ENCODE measurements at places on chromosomes 7 and 10.

GRCh38 chr10:119025336-119025735, 4.2 kb upstream of the NANOS1 start:
- no peak for DNase-seq

GRCh38 chr7:64874562-64875250, 28.4 kb upstream of the ZNF273 start:
- no peak for DNase-seq

DNA sequence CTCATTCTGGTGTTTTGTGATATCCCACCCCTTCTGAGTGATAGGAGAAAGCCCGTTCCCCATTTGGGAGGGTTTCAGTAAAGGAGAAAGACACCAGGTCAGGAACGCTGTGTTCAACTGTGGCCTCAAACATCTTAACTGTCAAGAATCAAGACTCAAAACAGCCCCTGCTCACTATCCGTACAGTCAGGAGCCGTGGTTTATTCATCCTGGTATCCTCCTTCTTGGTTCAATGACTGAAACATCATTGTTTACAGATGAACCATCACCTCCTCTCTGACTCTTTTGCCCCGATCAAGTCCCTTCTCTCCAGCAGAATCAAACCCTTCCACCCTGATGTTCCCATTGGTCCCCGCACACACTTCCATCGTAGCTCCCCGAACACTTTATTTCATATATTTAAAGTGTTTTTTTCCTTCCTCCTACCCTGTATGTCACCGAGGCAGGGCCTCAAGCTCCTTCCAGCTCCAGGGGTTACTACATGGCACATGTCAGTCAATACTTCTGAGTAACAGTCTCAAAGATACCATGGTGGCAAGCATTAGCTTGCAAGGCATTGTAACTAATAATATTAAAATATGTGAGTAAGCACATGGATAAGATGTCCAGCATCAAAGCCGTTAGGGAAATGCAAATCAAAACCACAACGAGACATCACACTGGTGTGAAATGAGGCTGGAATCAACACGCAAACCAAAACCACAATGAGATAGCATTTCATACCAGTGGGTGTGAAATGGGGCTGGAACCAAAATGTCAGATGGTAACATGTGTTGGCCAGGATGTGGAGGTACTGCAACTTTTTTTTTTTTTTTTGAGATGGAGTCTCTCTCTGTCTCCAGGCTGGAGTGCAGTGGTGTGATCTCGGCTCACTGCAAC, 124.7 kb upstream of the C1QL3 start:
- no peak for DNase-seq

DNA sequence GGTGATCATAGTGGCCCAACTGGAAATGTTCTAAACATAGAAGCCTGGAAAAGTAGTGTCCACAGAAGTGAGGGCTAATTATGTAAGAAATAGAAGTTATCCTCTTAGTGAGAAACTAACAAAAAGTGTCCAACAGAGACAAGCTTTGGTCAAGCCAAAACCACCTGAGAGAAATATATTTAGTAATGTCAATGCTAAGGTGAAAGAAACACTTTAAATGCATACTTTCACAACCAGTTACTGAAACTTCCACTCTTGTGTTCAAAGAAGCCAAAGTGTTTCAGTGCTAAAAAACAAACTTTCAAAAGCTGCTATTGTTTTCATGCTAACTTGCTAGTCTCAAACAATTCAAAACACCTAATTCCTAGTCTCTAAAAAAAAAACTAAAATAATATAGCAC, 18.1 kb downstream of the RAB11FIP2 start:
- DNase-seq, result no peak

- peak; percentile 53 for DNase-seq
These were observed 93.3 kb upstream of the GDF10 start for GRCh38 chr10:47206449-47207280.

GRCh38 chr7:151682831-151683614, 163.3 kb upstream of the RHEB start:
- DNase-seq, result no peak

DNA sequence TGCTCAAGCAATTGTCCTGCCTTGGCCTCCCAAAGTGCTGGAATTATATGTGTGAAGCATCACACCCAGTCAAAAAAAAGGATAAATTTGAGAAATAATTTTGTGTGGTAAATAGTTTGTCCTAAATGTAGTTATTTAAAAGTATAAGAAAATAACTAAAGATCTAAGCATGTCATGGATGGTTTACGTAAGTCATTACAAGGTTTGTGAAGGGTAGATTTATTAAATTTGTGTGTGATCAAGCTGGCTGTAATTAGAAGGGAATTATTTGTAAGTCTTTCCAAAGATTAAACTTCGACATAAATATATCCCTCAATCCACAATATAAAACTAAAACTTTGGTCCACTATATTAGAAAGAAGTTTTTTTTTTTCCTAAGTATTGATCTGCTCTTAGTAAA, 28.6 kb downstream of the ORC5 start:
- DNase-seq, result no peak

DNA sequence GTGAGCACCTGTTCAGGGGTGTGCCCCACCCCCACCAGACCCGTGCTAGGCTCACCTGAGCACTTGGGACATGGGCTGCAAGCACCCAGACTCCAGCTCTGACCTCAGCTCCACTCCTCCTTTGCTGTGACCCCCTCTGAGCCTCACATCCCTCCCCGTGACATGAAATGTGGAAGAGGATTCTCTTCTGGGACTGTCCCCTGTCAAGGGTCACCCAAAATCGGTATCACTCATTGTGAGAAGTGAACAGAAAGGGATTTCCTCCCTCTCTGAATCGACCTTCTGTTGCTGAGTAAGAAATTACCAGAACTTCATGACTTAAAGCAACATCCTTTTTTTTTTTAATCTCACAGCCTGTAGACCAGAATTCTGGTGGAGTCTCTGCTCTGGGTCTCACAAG, 6.2 kb upstream of the CHST15 start:
- no peak for DNase-seq

GRCh38 chr7:54397836-54398612, 144.2 kb upstream of the VSTM2A start:
- DNase-seq, result no peak

DNA sequence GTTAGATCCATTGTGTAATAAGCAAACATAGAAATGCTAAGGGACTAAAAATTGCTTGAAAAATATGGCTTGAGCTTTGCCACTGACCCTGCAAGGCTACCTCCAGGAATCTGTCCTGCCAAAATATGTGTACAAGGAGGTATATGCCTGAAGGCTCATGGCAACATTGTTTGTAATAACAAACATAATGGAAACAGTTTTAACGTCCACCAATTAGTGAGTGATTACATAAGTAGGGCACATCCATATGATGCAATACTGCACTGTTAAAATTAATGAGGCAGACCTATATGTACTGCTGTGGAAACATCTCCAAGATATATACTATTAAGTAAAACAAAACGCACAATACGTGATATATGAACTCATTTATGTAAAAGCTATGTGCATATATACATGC, 13.1 kb upstream of the GOT1 start:
- DNase-seq, result no peak

- peak; percentile 12 for DNase-seq
These were observed 93.0 kb upstream of the SLC25A13 start for GRCh38 chr7:96414931-96415292.

GRCh38 chr7:27947586-27948278, 207.8 kb downstream of the TAX1BP1 start:
- DNase-seq, result no peak

DNA sequence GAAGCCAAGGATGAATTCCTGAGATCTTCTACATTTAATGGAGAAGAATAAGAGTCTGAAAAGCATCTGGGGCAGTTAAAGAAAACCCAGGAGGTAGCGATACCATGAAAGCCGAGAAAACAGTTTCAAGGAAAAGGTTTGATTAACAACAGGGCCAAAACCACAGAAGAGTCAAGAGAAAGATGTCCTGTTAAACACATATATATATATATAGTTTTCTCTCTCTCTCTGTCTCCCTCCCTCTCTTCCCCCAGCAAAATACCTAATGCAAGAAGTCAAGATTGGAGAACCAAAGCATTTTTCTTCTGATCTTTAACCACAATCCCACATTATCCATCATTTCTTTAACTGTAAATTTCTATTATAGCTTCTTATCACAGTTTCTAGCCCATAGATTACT, 261.4 kb downstream of the SNX13 start:
- DNase-seq, result no peak
